Activated naive CD4-positive, alpha-beta T cell (primary cell): ENCODE measurements at places on chromosomes 1 and 21.

- no peak for DNase-seq
These were observed 438.3 kb downstream of the CAMTA1 start for GRCh38 chr1:7223334-7224080.

GRCh38 chr1:52511851-52512615 is 40.9 kb downstream of the TUT4 start:
- DNase-seq = no peak

DNA sequence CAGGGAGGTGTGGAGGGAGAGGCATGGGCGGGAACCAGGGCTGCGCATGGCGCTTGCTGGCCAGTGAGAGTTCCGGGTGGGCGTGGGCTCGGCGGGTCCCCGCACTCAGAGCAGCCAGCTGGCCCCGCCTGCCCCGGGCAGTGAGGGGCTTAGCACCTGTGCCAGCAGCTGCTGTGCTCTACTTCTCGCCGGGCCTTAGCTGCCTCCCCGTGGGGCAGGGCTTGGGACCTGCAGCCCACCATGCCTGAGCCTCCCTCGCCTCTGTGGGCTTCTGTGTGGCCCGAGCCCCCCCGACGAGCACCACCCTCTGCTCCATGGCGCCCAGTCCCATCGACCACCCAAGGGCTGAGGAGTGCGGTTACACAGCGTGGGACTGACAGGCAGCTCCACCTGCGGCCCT is 38.6 kb upstream of the WARS2 start:
- no peak for DNase-seq

DNA sequence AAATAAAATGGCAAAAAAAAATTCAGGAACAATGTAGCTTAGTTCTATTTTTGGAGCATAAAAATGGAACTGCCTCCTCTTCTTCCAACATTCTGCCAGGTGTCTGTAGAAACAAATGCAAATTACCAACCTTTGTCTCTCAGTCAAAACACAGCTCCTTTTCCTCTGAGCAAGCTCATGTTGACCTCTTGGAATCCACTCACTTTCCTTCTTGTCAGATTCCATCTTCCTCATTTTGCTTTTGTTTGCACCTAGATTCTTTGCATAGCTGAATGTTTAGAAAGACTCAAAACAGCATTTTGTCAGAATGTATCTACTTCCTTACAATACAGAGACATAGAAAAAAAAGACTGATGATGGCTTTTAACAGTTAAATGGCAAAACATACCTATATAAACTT is 178.2 kb downstream of the ADGRL2 start:
- DNase-seq = no peak

DNA sequence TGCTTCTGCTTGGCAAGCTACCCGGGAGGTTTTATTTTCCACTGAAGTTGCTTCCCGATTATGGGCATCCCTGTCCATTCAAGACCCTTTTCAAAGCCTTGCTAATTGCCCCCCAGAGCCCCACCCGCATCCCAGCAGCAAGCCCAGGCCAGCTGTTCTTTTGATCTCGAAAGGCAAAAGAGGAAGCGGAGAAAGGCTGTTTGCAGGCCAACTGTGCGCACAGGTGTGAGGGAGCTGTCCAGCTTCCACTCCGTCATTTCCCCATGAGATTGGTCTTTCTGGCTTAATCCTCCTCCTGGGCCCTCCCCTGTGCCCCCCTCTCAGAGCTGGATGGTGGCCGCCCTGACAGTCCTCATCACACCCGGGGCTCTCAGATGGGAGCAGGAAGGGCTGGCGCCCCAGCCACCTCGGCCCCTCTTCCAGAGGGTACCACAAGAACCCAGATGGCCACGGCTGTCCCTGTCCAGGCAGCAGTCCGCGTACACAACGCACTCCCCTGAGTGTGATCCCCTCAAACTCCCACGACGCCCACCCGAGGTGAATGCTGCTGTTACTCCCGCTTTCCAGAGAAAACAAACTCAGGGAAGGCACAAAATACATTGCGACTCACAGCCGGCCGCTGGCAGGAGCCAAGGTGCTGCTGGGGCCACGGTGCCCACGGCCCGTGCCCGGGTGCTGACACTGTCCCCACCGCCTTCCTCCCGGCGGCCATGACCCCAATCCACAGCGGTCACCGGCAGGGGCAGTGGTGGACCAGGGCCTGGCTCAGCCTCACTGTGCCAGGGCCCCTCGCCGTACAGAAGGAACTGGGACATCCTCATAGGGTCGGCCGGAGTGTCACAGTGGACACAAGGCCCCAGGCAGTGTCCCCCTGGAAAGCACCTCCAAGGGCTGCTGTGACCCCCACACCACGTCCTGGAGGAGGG is 121.9 kb downstream of the CRYAA start:
- DNase-seq = no peak

- DNase-seq = no peak
These were observed 36.5 kb upstream of the KCNJ15 start for GRCh38 chr21:38220270-38220737.

DNA sequence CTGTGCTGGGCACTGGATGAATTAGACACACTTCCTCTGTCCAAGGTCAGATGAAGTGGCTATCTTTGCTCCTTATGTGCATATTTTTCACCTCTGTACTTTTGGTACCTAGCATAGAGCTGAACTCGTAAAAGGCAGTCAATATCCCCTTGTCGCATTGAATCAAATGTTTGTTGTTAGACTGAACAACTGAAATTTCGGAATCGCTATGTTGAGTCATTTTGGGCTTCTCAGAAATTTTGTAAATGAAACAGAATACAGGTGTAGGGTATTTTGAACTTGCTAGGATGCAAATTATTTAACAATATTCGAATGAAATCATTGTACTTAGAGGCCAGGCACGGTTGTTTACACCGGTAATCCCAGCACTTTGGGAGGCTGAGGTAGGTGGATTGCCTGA is 48.0 kb downstream of the PDE4B start:
- no peak for DNase-seq

- no peak for DNase-seq
These were observed 627.4 kb downstream of the LMO4 start for GRCh38 chr1:87956072-87956471.

- DNase-seq = no peak
These were observed 9.9 kb downstream of the SNRPE start for GRCh38 chr1:203871114-203871880.

DNA sequence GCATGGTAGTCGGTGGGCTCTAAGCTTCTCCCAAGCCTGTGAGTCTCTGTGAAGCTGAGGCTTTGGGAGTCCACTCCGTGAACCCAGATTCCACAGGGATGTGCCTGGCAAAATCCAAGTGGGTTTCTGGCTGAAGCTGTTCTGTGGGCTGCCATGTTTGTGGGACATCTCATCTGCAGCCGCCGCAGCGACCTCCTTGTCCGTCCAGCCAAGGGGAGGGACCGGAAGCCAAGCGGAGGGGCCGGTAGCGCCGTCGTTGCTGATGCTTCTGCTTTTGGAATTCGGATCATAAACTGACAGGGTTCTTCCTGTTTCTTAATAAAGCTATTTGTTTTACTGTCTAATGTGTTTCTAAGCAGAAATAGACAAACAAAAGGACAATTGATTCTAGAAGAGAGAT is 13.3 kb downstream of the KIF26B start:
- DNase-seq = no peak

GRCh38 chr21:36125512-36126207 is 9.2 kb upstream of the CBR3 start:
- DNase-seq = peak; percentile 40

- DNase-seq = no peak
These were observed 150.0 kb downstream of the TOMM20 start for GRCh38 chr1:234978397-234979295.

DNA sequence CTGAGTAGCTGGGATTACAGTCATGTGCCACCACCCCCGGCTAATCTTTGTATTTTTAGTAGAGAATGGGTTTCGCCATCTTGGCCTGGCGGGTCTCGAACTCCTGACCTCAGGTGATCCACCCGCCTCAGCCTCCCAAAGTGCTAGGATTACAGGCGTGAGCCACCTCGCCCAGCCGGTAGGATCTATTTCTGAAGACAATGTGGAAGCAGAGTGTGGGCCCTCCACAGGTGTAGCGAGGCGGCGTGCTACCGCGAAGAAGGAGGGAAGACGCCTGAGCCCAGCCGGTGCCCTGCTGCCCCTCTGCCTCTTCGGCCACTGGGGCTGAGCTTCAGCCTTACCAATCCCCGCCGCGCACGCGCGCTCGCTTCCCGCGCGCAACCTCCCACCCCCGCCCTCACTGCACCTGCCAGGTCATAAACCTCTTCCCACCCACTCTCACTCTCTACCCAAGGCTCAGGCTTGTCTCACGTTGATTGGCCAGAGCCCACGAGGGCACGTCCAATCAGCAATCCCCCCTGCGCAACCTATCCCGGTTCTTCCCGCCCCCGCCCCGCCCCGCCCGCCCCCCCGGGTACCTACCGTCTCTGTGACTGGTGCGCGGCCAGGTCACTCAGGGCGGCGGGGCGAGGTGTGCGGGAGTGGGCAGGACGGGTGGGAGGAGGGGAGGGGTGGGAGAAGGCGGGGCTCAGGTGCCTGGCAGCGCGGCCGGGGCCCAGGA is 409 bp upstream of the HOOK1 start:
- DNase-seq = peak; percentile 81

DNA sequence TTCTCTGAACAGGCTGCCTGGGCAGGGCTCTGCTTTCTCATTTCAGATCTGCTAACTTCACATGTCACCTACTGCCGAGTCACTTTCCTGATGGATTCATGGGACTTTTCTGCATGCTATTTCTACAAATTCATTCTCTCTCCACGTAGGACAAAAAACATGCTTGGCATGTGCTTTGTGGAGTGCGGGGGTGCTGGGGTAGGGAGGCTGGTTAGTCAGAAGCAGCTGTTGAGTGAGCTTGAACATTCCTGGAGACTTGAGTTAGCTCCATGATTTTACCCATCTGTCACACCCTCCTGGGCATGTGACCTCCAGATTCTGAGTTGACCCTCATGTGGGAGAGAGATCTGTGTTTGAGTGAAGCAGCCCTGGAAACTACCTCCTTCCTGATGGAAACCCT is 71.4 kb downstream of the UCK2 start:
- DNase-seq = no peak

GRCh38 chr1:62237950-62238374 is 43.3 kb downstream of the L1TD1 start:
- DNase-seq = no peak

DNA sequence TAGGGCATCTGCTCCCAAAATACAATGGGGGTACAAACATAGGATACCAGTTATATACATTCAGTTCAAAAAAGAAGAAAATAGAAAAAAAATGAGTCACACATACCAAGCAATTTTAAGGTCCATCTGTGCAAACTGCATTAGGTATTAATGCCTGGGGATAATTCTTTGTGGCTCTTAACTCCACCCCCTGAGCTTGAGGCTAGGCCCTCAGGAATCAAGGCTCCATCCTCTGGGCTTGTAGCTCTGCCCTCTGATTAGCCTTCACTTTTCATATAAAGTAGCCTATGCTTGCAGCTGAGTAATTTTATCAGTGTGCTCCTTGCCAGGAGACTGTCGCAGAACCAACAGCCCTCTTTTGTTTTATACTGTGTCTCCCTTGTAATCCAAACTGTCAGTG is 69.9 kb upstream of the BACE2 start:
- no peak for DNase-seq

DNA sequence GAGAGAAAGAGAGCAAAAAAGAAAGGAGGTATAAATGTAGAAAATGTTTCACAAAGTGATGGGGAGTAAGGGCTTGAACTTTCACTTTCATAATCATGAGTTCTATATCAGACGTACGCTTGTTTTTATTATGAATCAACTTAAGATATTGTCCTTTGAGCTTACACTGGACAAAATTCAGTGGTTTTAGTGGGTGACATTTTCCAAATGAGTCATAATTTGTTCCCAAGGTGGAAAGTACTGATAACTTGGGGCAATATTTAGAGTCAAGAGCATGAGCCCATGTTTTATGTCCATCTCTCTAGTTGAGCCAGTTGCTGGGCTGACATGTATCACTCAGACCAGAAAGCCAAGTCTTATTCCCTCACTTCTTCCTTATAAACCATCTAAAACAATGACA is 161.6 kb downstream of the CHRM3 start:
- no peak for DNase-seq

DNA sequence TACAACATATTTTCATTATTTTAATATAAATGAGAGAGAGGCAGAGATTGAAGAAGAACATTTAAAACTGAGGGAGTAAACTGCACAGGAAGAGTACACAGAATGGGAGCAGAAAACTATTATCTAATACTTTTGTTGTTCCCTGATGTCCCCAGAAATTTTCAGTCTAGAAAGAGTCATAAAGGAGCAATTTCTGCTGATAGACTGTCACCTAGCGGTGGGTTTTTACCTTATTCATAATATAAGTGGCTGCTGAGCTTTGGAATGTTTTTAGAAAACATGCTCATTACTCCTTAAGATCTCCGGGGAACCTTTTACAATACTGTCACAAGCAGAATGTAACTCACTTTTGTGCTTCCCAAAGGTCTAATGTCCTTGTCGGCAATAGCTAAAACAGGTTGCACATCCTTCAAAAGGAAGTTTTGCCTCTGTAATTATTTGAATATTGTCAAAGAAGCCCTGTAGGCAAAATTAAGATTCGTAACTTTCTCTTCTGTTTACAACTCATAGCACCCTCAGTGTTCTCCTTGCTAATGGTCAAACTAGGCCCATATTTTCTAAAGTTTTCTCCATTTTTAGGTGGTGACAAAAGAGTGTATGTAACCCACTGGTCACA is 4.9 kb upstream of the NPL start:
- no peak for DNase-seq

GRCh38 chr1:95325349-95325748 is 91.3 kb downstream of the RWDD3 start:
- DNase-seq = no peak

DNA sequence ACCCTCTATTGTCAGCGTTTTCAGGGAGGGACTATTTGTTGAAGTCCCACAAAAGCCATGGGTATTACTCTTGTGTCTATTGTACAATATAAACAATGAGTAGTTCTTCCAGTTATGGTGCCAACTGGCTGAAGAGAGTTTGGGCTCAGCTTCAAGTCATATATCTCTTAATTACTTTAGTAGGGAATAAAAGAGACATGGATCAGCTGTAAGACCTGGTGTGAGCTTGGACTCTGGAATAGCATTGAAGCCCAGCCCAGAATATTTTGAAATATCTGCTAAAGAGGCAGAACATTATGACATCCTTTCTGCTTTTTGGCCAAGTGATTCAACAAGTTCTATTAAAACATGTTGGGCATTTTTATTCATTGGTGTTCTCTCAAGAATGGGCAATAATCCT is 224.9 kb downstream of the BACH1 start:
- DNase-seq = no peak

GRCh38 chr1:17629460-17629859 is 90.0 kb downstream of the ARHGEF10L start:
- no peak for DNase-seq
